Astrocyte (in vitro differentiated cells and primary cell): ENCODE measurements at places on chromosomes 6 and 20. TPM values are rescaled to one million over a fixed set of nuclear protein-coding genes. Genes with fewer than 3 reads are reported as not detected.

DNA sequence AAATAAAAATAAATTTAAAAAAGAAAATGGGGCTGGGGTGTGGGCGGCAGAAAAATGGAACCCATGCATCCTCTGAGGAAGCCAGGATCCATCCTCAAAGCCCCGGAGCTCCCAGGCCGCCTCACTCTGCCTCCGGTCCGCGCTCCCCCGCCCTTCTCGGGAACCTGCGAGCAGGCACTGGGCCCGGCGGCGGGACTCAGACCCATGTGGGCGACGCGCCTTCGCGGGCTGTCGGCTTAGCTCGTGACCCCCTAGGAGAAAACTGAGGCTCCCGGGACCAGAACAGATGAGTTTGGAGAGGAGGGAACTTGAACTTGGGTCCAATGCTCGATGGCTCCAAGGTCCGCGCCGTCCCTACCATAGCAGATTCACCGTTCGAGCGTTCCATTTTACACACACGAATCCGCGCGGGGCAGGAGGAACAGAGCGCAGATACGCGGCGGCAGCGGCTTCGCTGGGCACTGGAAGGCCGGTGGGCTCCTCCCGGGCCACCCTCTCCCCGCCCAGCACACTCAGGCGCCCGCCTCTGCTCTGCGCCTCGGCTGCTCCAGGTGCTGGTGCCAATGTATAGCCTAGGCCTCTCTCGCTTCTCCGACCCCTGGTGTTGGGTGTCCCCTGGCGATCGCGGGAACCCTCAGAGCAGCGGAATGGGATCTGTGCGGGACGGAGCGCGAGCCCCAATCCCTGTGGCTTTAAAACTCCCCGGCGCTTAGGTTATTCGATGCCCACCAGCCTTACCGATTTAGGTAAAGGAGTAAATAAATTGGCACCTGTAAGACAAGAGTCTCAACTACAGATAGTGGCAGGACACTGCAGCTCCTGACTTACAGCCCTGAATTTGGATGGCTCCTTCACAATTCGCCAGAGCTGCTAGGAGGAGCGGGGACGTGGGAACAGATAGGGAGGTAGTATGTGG, 39.2 kb downstream of the DPPA5 start:
- DNase-seq, result no peak
- H3K36me3 ChIP-seq, result no peaks in the 10 kb centered on the region
- H3K4me3 ChIP-seq, result peak overlapping the region; percentile 33
- H3K27ac ChIP-seq, result no peak overlapping the region
- peaks cover 3% of the 10 kb centered on the region for H3K4me1 ChIP-seq

DNA sequence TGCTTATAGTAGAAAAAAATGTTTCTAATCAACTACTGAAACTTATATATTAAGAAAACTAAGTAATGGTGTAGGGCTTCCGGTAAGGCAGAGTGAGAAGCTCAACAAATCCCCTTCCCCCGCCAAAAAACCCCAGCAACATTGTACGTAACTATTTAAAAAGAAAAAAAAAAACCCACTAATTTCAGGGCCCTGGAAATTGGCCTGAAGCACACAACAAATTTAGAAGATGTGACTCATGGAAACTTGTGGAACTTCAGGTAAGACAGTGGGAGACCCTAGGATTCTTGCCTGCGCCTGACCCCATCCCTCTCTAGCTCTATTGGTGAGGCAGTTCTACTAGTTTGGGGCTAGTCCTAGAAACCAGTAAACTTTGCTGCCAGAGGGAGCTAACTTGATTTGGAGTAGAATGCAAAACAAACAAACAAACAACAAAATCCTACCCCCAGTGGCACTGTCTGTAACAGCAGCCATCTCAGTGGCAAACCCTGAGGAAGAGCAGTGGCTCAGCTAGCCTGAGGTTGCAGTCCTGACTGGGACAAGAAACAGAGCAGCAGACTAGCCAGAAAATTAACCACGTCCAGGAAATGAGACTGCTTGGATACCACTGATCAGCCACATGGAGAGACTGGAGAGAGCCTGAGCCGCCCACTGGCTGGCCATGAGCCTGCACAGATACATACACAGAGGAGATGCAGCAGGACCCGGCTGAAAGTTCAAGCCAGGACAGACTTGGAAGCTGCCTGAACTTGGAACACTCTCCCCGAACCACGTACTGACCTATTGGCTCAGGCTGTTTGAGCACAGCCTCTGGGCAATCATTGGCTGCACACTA, 135.1 kb downstream of the TBXT start:
- peak; percentile 81 for DNase-seq
- no peak overlapping the region for H3K4me3 ChIP-seq
- no peaks in the 10 kb centered on the region for H3K27me3 ChIP-seq
- no peaks in the 10 kb centered on the region for H3K36me3 ChIP-seq
- H3K4me1 ChIP-seq, result peaks cover 20% of the 10 kb centered on the region
- H3K27ac ChIP-seq, result no peak overlapping the region

GRCh38 chr6:10633216-10633615, 61.2 kb downstream of the C6orf52 start:
- H3K4me3 ChIP-seq, result no peak overlapping the region
- H3K27me3 ChIP-seq, result no peaks in the 10 kb centered on the region
- H3K36me3 ChIP-seq, result no peaks in the 10 kb centered on the region
- no peak overlapping the region for H3K27ac ChIP-seq
- H3K4me1 ChIP-seq, result peaks cover 10% of the 10 kb centered on the region
- DNase-seq, result peak; percentile 76

DNA sequence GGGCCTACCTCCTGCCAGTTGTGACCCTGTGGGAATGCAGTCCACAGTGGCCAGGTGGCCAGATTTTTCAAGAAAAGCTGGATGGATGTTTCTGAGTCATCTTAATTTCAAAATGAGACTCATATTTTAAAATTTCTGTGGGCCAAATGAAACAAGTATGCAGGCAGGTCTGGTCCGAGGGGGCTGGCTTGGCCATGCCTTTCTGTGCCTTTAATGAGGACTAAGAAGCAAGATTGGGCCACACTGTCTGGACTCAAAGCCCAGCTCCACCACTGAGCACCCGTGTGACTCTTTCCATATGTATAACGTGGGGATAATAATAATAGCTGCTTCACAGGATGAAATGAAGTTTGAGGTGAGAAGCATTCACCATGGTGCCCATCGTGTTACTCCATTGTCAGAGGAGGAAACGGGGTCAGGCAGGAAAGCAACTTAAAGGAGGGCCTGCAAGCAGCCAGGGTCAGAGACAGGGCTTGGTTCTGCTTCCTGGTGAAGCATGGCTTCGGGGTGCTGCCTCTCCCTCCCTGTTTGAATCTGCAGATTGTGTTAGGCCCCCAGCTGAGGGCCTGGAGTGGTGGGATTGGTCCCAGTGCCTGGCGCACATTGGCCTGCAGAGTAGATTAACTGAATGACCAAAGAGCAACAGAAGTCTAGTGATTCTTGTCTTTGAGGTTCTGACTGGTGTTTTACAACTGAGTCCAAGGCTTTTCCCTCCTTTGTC, 3.8 kb downstream of the SOX12 start:
- H3K27me3 ChIP-seq, result no peaks in the 10 kb centered on the region
- peaks cover 40% of the 10 kb centered on the region for H3K4me1 ChIP-seq
- H3K4me3 ChIP-seq, result peak overlapping the region; percentile 40
- no peaks in the 10 kb centered on the region for H3K36me3 ChIP-seq
- DNase-seq, result no peak
- H3K27ac ChIP-seq, result peak overlapping the region; percentile 57

DNA sequence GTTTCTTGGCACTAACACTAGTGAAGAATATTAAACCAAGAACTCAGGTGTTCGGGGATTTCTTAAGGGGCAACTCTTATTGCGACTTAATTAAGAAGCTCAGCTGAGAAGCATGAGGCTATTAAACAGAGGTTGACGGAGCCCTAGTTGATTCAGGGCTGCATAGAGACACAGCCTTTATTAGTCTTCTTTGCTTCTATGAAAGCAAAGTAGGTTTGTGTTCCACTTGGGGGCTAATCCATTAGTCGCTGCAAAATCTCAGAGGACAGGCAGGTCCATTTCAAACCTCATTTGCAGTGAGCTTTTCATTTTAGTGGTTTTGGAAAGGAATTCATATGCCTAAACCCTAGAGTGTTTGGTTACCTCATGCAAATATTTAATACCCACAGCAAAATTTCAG, 506.6 kb upstream of the SULF2 start:
- no peak overlapping the region for H3K27ac ChIP-seq
- H3K4me1 ChIP-seq, result peaks cover 34% of the 10 kb centered on the region
- H3K4me3 ChIP-seq, result no peak overlapping the region
- H3K27me3 ChIP-seq, result peaks cover 15% of the 10 kb centered on the region
- no peaks in the 10 kb centered on the region for H3K36me3 ChIP-seq
- DNase-seq, result peak; percentile 41

The RNF217 gene
- total RNA-seq, result 49.4 and 53.3 TPM in 2 replicates
